ENCODE measurements at places on chromosomes 1 and 21.

GRCh38 chr1:244439391-244440032 is 12.2 kb downstream of the ADSS2 start:
- no peak for DNase-seq

DNA sequence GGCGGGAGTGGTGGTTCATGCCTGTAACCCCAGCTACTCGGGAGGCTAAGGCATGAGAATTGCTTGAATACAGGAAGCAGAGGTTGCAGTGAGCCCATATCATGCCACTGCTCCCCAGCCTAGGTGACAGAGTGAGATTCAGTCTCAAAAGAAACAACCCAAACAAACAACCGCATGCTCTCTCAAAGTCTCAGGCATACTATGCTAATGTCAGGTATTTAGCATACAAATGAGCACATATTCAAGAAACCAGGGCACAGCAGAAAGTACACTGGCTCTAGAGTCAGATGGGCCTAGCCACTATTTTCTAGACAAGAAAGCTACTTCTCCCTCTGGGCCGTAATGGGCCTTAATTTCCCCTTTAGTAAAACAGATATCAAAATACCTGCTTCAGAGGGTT is 55.0 kb downstream of the ELAVL4 start:
- DNase-seq, result no peak

- no peak for DNase-seq
Measured at GRCh38 chr21:45264912-45265515, 22.7 kb downstream of the POFUT2 start.

GRCh38 chr1:164725401-164725800 is 166.4 kb downstream of the PBX1 start:
- DNase-seq, result no peak

GRCh38 chr1:58312971-58313563 is 233.5 kb downstream of the OMA1 start:
- no peak for DNase-seq

DNA sequence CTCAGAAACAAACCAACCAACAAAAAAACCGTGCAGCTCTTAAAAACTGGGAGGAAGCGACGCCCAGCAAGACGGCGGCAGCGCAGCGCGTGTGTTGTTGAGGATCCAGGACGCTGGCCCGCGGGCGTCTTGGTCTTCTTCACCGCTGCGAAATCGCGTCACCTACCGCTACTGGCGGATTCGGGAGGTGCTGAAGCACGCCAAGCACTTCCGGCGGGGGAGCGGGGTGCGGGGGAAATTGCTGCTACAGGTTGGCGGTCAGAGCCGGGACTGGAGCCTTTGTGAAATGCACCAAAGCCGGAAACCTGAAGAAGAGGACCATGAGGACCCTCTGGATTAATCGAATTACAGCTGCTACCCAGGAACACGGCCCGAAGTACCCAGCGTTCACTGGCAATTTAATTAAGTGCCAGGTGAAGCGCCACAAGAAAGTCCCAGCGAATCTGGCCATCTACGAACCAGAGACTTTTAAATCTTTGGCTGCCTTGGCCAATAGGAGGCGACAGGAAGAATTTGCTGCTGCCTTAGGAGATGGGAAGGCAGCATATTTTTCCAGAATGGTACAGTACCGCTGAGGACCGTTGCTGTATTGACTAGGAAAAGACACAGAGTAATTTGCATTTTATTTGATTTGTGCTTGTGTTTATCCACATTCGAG is 11.9 kb upstream of the RIPPLY3 start:
- DNase-seq, result no peak

GRCh38 chr21:46063734-46064680 is 33.9 kb upstream of the COL6A2 start:
- DNase-seq, result no peak

- DNase-seq, result no peak
Measured at GRCh38 chr21:43332861-43333297, 94.1 kb downstream of the SIK1 start.

GRCh38 chr1:237877631-237878030 is 13.1 kb downstream of the ZP4 start:
- no peak for DNase-seq

DNA sequence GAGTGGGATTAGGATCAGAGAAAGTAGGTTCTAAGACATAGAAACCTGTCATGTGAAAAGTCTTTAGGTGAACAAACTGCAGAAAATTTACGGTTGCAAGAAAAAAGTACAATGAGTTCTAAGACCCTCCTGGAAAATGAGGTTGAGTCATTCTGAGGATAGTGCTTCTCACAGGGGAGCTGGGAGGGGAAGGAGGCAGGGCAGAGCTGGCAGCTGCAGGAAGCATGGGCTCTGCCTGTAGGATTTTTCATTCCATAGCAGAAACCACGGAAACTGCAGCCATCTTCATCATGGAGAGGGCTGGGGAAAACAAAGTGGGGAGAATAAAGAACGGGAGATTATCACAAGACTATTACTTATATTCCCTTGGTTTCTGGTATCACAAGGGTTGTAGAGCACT is 25.8 kb upstream of the THEM4 start:
- DNase-seq, result no peak

- no peak for DNase-seq
Measured at GRCh38 chr1:110321846-110322245, 17.3 kb upstream of the RBM15 start.

- no peak for DNase-seq
Measured at GRCh38 chr1:214717351-214717750, 114.4 kb downstream of the CENPF start.

GRCh38 chr1:1826356-1827088 is 48.3 kb upstream of the NADK start:
- DNase-seq, result no peak

DNA sequence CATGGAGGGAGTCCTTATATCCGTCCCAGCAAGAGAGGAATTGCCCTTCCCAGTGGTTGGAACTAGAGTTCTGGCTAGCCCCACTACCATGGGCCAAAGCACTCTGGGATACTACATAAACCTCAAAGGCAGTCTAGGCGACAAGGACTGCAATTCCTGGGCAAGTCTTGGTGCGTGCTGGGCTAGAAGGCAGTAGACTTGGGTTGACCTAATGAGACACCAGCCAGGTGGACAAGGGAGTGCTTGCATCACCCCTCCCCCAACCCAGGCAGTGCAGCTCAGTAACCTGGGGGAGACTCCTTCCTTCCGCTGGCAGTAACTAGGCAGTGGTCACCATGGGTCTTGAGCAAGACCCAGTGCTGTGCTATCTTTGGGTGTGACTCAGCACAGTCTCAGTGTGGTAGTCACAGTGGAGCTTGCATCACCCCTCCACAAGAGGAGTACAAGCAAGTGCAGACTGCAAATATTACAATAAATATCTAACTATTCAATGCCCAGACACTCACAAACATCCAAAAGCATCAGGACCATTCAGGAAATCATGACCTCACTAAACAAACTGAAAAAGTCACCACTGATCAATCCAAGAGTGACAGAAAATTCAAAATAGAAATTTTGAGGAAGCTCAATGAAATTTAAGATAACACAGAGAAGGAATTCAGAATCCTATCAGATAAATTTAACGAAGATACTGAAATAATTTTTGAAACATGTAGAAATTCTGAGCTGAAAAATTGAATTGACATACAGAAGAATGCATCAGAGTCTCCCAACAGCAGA is 84.7 kb upstream of the LYPLAL1 start:
- DNase-seq, result no peak

GRCh38 chr1:1014799-1015681 is 1.7 kb downstream of the ISG15 start:
- no peak for DNase-seq

DNA sequence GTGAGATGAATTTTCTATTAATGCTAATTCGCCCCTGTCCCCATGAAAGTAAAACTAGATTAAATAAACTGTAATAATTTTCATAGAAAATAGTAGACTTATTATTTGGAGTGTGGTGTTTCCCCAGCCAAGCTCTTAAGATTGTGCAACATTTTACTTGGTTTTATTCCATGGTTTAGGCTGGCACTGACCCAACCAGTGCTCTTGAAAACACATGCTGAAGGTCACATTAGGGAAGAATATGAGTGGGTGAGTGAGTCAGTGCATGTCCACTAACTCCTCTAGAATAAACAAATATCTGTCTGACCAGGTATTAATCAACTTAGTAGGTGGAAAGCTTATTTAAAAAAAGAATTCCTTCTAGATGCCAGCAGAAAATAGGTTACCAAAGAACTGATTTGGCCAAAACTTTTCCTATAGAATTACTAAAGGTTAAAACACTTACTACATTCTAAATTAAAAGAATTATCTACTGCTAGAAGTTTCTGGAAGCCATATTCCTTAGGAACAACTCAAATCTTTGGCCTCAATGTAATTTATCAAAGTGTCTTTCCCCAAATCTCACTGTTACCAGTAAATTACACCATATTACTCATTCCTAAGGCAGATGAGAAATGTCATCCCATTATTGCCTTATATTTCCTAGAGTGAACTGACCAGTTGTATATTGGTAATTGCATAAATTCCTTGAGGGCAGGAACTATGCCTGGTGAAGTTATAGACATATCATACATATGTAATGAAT is 89.7 kb upstream of the RGS1 start:
- DNase-seq, result no peak

DNA sequence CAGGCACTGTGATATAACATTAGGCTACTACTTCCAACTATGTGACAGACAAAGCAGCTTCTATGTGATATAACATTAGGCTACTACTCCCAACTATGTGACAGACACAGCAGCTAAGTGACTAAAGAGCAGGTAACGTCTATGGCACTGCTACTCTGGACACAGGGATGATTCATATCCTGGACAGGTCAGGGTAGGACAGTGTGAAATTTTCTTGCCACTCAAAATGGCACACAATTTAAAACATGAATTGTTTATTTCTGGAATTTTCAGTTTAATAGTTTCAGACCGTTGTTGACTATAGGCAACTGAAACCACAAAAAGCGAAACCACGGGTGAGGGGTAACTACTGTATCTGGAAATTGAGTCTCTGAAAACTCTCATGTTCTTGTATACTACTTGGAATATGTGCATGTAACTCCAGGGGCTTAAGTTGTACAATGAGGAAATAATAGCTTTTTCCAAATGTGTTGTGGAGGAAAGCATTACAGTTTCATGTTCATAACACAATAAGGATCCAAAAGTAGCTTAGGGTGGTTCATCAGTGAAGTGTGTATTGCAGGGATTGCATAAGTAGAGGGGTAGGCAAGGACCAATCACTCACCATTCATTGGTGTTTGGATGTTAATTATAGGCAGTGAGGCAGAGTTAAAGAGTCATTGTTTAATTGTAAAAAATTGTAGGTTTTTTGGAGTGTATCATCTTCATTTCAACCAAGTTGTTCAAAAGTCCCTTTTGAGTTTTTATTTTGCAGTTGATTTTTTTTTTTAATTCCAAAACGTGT is 5.3 kb downstream of the DTL start:
- peak; percentile 27 for DNase-seq

DNA sequence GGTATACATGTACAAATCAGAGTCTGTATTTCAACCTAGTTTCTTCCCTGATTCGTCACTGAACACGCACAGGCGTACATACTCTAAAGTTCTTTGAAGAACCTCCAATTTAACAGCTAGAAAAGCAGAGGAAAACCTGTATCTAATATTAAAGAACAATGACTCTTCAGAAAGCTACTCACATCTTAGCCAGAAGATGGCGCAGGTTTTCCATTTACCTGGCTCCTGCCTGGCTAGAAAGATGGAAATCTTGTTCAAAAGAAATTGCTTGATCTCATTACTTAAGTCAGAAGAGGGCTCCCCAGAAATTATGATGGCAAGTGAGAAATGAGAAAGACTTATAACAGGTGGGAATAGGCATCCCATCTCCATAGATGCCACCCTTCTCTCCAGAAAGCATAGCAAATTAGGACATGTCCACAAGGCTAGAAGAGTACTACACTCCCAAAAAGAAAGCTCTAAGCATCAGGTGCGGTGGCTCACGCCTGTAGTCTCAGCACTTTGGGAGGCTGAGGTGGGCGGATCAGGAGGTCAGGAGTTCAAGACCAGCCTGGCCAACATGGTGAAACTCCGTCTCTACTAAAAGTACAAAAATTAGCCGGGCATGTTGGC is 19.0 kb upstream of the L1TD1 start:
- peak; percentile 25 for DNase-seq

- DNase-seq, result no peak
Measured at GRCh38 chr1:209414803-209415329, 168.6 kb upstream of the CAMK1G start.

- no peak for DNase-seq
Measured at GRCh38 chr1:16068356-16069270, 4.8 kb downstream of the FAM131C start.

DNA sequence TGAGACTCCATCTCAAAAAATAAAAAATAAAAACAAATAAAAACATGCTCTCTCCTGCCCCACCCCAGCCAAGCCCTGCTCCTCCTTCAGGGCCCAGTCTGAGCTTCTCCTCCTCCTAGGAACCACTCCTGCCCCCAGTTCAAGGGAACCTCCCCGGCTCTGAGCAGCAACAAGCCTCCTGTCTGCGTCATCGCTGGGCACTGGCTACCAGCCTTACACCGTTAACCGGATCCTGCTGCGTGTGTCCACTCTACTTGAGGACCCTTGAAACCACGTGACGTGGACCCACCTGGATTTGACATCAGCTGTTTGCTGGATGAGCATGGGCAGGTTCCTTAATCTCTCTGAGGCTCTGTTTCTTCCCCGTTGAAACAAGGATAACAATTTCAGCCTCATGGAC is 1.6 kb upstream of the TAS1R2 start:
- no peak for DNase-seq

GRCh38 chr1:172885971-172886370 is 164.8 kb downstream of the TNFSF18 start:
- DNase-seq, result no peak

Data from SW 1271 (cell line).